ENCODE measurements at places on chromosomes 1 and 21.

GRCh38 chr1:62228883-62229187, 34.2 kb downstream of the L1TD1 start:
- no peak for DNase-seq

GRCh38 chr1:243408479-243408878, 152.6 kb downstream of the SDCCAG8 start:
- no peak for DNase-seq

GRCh38 chr1:26787706-26788514, at the start of gene PIGV:
PIGV (plus strand) TSS chr1:26787950; CDS start chr1:26790816, 2,866 bp downstream.
- peak; percentile 82 for DNase-seq

- DNase-seq = no peak
These were observed 2.6 kb upstream of the TM2D1 start for GRCh38 chr1:61727544-61727943.

DNA sequence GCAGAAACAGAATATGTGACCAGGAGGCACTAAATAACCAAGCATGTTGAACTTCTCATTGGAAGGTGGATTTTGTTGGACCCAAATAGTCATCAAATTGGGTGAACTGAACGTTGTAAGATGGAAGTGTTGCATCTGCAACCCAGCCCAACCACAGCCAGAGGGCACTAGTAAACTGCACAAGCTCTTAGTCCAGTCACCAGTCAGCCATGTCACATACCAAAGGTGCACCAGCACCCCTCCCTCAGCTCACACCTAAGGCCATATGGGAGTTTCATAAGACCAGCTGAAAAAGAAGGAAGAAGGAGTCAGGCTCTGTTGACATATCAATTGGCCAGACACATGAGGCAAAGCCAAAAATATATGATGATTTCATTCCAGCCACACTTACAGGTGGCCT, 481.7 kb upstream of the NR5A2 start:
- DNase-seq = no peak

DNA sequence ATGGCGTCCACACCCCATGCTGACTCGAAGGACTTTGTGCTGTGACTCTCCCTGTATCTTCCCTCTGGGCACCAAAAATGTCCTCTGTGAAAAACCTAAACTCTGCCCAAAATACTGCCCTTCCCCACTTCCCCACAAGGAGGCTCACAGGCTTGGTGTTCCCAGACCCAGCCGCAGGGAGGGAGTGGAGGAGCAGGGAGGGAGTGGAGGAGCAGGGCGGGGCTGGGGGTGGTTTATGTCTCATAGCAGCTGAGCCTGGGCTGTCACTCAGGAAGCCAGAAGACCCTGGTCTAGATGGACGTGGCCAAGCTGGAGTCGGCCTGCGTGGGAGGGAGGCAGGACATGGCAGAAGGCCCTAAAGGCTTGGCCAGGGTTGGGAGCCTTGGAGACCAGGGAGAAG, 461.7 kb downstream of the PTPRU start:
- no peak for DNase-seq

- no peak for DNase-seq
These were observed 103.7 kb downstream of the HS2ST1 start for GRCh38 chr1:87017998-87018672.

GRCh38 chr21:42574234-42575027, 60.8 kb downstream of the SLC37A1 start:
- no peak for DNase-seq

DNA sequence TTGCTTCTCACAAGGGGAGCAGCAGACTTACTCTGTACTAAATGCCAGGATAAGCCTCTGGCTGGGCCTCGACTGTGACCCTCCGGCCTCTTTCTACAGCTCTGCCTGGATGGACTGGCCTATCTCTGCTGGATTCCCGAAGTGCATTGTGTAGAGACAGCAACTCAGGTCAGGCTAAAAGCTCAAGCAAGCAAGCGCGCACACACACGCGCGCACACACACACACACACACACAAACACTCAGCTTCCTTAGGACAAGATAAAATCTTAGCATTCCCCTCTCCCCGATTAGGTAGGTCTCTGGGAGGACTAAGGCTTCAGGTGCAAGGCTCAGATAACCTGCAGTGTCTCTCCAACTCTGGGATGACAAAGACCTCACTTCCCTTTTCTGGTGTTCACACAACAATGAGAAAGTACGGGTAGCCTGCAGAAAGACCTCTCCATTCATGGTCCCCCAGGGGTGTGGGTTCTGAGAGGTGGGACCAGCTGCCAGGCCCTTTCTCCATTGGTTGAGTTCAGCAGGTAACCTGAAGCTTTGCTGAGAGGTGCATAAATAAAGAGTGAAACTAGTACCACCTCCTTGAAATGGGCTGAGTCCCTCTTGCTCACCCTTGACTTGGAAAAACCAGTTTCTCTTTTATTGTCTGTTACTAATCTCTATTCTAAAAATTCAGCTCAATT, 155.1 kb upstream of the CAMK1G start:
- DNase-seq = no peak

DNA sequence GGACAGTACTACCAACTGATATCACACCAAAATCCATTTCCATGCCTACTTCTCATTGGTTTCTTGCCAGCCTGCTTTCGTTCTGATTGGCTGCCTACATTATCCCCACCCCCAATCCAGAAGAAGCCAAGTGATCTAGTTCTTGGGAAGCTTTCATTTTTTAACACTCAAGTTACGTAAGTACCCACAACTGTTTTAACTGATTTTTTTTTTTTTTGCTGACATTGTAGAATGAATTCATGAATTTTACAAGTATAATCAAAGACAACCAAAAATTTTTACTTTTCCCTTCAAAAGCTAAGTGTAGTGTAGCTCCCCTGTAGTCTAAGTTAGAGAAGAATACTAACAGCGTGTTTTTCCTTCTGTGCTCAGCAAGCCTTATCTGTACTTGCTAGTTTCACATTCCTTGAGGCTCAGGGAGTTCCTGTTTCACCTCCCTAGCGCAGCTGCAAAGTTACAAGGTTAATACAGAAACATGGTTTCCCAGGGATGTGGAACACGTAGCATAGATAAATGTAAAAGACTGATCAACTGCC, at the start of gene SLC9C2:
Gene SLC9C2, minus strand, starts transcription at position 17 of the 536 bp plus-strand sequence. CDS start 1,296 bp downstream, outside the sequence.
- DNase-seq = no peak

DNA sequence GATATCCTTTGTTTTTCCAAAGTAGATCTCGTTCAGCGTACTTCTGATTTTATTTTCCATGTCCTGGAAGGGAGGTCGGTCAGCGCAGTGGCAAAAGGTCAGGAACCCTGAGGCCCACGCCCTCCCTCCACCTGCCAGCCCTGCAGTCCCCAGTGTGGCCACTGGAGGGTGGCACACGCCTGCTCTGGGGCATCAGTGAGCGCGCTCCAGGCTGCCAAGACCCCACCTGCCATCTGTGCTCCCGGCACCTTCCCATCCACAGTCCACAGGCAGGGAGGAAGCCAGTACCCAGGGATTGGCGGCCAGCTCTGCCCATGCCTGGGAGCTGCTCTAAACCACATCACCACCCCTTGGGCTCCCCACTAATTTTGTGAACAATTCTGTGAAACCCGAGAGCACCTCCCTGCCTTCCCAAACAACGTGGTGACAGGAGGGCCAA, 32.3 kb downstream of the SLC66A1 start:
- no peak for DNase-seq

DNA sequence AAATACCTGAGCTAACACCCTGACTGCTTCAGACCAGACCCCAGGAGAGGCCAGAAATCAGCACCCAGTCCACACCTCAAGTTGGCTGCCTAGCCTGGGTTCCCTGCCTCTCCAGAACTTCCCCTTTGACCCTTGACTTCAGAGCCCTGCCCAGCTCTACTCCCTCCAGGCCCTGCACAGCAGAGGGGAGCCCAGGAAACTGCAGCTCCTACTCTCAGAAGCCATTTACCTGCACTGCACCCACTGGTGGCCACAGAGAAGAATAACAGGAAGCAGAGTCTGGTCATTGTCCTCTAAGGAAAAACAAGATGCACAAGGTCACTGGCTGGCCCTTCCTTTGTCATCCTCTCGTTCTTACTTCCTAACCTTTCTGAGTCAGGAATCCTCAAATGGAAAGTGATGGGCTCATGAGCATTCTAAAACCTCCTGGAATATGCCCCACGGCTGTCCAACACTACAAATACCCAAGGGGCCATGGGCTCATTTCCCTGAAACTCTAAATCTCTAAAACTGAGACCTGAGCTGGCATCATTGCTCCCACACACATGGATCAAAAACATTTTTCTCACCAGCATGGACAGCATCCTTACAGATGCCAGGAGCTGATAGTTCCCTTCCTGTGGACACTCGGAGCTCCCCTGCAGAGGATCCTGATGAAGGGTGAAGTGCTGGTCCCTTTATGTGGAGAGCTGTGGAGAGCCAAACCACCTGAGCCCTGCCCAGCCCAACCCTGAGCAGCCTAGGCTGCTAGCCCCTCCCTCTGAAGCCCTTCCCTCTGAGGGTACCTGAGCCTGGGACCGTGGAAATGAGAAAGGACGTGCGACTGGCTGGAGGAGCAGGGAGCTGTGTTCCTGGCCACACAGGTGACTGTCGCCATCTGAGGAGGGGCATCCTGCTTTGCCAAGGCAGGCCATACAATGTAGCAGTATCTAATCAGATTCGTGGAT, at the start of gene ITLN2:
Gene ITLN2, minus strand, starts transcription at position 652 of the 947 bp plus-strand sequence. Its CDS starts 68 bp downstream, at position 584.
- no peak for DNase-seq

DNA sequence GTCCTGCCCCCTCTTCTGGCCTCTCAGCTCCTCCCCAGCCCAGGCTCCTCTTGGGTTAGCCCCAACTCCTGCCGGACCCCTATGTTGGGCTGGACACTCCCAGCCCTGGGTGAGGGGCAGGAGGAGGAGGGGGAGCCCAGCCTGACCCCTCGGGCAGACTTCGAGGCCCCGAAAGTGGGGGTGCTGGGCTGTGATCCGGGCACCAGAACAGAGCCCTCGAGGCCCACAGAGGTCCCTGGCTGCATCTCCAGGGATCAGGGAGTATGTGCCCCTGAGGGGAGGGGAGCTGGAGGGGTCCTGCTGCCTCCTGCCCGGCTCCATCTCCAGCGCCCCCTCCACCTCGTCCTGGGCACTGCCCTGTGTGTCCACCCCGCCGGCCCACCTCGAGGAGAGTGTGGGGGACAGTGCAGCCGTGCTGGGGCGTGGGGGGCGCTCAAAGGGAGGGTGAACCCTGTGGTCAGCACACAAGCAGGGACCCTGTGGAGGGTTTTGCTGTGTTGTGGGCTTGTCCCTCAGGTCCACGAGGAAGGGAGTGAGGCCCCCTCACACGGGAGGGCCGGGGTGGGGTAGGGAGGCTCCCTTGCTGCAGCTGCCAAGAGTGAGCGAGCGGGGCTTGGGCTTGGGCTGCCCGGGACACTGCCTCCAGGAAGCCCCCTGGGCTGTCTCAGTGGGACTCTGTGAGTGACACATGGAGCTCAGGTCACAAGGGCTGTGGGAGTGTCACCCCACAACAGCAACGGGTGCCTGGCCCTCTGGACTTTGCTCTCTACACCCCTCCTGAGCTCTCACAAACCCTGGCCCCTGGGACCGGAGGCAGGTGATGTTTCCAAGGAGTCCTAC, 54.4 kb downstream of the COL18A1 start:
- DNase-seq = no peak

DNA sequence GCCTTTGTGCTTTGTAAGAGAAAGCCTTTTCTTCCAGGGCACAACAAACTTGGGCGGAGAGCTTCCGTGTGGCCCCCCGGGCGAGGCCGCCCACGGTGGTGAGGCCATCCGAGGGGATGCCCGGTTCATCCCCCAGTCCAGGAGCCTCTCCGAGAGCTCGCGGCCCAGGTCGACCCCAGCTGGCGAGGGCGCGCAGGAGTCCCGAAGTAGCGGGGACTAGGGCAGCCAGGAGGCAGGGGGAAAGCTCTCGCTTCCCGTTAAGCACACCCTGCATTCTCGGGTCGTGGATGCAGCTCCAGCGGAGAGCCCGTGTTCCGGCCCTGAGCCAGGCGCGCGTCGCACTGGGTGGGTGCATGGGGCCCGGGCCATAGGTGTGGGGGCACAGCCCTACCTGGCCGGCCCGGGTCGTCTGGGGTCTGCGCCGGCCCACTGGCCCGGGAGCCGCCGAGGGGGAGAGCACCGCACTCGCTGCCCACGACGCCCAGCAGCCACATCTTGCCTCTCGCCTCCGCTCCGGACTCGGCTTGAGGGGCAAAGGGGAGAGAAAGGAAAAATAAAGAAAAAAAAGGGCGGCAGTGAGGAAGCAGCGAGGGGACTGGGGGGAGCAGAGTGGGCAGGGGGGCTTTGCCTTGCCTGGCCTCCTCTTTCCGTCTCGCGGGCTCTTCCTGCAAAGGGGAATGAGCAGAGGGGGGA, 1.8 kb downstream of the RNF220 start:
- no peak for DNase-seq

GRCh38 chr1:201267481-201268229, 15.7 kb upstream of the PKP1 start:
- DNase-seq = no peak

- DNase-seq = no peak
These were observed 272.5 kb downstream of the RRAGC start for GRCh38 chr1:38586993-38587646.

DNA sequence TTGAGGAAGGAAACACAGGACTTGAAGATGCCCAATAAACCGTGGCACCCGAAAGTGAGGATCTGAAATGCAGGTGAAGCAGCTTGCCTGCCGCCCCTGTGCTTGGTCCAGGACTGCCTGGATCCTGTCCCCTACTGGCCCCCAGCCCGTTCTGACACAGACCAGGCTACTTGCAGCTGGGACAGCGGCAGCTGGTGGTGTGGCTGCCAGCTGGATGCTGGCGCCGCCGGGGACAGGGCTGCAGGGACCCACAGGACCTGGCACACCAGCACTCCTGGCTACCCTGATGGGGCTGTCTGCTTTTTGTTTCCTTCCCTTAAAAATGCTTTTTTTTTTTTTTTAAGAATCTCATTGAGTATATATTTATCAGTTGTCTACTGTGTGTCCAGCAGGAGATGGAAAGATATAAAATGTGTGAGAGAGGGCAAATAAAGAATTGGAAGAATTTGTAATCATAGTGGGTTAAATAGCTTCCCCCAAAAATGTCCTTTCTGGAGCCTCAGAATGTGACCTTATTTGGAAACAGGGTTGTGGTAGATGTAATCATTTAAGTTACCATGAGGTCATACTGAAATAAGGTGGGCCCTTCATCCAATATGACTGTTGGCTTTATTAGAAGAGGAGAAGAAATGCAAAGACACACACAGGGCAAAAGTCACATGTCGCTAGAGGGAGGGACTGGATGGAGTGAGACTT, 165.6 kb downstream of the DSCAM start:
- DNase-seq = no peak

DNA sequence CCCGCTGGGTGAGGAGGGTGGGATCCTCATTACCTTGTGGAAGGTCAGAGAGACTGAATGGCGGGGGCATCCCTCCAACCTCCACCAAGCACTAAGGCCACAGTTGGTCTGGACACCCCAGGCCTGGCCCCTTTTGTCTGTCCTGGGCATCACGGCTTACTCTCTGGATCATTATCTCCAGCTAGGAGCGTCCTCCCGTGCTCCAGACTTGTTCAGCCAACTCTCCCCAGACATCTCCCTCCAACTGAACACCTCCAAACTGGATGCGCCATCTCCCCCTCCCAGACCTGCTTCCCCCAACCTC, 7.3 kb upstream of the GJB5 start:
- no peak for DNase-seq

Measured in stimulated activated CD8-positive, alpha-beta memory T cell treated with anti-CD3 and anti-CD28 coated beads, Interleukin-15, amount 100 ng/mL, for 4 hours (primary cell).